H9 (cell line): ENCODE measurements at places on chromosomes 2 and 18.

DNA sequence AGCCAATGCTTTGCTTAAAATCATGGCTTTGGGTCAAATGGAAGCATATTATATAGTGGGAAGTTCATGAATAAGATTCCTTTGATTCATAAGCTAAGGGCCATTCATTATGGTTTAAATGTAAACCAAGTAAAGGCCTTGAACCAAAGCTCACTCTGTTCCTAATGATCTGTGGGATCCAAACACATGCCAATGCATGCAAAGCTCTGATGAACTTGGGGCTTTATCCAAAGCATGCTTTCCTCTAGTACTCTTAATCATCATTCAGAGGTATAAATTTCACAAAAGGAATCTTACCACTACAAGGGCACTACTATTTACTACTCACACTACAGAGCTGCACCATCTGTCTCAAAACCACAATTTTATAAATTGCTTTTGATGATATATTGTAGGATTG, 102.8 kb upstream of the RBMS1 start:
- no peak for DNase-seq

DNA sequence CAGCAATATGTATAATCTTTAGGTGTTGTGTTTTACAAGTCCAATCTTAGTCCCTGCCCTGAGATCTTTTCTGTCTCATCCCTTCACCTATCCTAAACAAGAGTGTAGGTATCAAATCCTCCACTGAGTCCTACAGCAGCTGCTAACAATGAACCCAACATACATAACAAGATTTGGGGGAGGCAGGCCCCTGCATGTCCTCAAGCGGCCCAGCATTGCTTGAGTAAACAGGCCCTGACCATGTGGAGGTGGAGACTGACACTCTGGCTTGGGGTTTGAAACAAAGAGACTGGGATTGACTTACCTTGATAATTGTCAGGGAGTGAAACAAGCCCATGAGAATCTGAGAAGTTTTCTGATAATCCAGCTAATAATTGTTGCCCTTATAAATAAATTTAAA, 213.4 kb downstream of the STK39 start:
- no peak for DNase-seq

GRCh38 chr18:41390309-41390708, 564.7 kb upstream of the PIK3C3 start:
- no peak for DNase-seq

DNA sequence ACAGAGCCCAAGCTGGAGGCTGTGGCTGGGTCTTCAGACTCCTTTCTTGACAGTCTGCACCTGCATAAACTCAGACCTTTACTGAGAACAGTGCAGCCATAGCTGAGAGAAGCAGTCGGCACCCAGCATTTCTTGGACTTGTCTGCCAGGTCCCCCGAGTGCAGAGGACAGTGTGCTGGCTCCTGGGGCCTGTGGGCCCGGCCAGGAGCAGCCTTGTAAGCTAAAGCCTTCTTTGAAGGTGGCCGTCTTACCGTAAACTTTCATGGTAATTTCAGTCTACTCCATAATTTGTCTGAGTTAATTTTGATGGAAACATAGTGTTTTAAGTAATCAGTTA, 70.9 kb downstream of the LRRFIP1 start:
- peak; percentile 14 for DNase-seq

DNA sequence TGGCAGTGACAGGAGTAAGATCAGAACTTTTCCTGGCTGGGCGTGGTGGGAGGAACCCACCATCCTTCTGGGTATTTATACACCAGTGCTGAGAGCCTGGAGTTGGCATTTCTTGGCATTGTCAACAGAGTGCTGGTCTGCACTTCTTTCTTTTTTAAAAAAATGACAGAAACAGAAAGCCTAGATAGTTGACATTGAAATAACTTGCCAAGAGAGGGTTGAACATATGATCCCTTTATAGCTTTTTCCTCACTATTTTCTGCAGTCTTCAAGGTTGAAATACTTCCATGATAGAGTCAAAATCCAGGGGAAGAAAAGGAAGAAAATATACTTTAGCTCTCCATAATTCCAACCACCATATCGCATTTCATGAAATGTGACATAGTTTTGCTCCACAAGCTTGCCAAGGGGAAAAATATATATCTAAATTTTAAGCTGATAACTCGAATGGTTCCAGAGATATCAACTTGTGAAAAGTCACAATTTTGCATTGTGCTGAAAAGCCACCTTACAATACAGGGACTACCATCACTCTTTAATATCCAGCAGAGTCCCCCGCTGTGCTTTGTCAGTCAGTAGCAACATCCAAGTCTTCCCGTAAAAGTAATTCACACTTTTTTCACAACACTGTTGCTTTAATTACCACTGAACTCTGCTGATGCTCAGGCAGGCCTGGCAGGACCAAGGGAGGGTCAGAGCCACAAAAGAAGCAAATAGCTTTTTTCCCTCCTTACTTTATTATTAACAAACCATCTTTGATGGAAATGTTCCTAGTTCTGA, 764.9 kb upstream of the FANCL start:
- no peak for DNase-seq

- peak; percentile 55 for DNase-seq
Measured at GRCh38 chr2:17148407-17149145, 369.7 kb downstream of the RAD51AP2 start.

DNA sequence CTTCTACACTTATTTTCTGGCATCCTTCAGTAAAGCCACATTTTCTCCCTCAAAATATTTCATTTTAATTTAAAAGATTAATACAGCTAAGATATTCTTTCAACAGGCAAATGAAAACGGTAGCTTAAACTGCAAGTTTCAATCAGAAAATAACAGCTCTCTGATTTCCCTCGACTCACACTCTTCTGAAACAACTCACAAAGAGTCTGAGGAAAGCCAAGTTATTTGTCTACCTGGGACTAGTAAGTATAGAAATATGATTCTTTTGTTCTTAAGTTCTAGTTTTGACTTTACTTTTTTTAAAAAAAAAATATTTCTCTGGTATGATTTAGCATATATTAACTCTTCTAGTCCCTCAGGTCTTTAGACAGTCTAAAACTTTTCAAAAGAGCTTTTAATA, 27.2 kb downstream of the CEP192 start:
- no peak for DNase-seq

DNA sequence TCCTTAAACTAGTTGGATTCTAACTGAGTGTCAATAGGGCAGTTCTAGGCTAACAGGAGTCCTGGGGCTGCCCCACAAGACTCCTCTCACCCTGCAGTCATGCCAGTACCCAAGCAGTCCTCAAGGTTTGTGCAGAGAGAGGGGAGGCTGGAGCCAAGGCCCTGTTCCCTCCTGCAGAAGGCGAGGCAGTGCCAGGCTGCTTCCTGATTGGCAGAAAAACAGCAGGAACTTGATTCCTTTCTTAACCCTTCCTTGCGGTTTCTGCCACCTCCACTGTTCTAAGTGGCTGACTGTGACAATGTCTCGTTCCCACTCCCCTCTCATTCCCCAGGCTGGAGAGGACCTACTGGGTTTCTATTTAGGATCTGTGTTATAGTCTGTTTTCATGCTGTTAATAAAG, 75.3 kb downstream of the LPIN1 start:
- no peak for DNase-seq

DNA sequence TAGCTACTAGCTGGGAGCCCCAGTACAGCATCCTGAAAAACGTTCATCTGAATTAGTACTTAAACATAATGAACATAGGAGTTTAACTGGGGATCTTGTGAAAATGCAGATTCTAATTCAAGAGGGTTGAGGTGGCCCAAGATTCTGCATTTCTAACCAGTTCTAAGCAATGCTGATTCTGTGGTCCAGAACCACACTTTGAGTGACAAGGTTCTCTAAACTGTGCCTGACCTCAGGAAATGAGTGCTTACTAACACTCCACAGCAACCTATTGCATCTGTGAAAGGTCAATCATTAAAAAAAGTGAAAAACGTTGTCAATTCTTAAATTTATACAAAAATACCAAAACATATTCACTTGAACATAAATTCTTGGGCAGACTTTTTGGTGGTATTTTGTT, 157.1 kb upstream of the ZFP36L2 start:
- no peak for DNase-seq

DNA sequence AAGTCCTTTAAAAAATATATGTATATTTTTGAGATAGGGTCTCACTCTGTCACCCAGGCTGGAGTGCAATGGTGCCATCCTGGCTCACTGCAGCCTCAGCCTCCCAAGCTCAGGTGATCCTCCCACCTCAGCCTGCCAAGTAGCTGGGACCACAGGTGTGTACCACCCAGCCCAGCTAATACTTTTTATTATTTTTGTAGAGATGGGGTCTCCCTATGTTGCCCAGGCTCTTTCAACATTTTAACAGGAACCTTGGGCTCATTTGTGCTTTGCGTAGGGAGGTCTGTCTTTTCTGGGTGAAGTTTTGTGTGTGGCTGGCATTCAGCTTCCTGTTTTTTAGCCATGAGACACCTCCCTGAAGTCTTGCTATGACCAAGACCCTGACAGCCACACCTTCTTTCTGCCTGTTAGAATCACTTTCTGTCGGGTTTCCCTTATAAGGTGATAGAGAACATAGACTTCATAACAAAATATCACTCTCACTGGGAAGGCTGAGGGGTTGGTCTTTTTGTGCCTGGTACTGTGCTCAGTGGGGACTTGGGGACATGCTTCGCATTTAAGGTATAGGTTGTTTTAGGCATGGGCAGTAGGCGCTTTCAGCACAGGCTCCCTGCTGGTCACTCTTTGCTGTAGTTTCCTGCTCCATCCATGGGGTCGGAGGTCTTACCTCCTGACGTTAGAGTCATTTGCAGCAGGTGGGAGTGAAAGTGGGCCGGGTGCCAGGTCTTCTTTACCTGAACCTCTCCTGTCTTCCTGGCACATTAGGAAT, 3.4 kb downstream of the RAB31 start:
- DNase-seq: no peak

DNA sequence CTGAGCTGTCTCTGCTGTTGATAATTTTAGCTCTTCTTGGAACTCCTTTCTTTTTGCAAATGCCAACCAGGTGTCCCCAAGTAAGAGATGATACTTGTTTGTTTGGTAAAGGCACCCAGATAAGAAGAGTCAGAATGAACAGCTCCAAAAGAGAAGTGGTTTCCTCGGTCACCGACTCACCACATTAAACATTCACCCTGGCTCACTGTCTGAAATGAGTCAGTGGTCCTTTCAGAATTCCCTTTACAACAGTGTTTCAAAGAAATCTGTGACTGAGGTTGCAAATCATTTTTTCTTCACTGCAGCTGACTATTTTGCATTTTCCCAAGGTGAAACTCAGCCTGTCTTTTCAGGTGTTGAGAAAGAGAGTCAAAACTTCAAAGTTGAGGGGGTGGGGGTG, 16.2 kb upstream of the CXCR4 start:
- DNase-seq: no peak

GRCh38 chr2:196875414-196875813, 51.1 kb downstream of the PGAP1 start:
- DNase-seq: no peak

DNA sequence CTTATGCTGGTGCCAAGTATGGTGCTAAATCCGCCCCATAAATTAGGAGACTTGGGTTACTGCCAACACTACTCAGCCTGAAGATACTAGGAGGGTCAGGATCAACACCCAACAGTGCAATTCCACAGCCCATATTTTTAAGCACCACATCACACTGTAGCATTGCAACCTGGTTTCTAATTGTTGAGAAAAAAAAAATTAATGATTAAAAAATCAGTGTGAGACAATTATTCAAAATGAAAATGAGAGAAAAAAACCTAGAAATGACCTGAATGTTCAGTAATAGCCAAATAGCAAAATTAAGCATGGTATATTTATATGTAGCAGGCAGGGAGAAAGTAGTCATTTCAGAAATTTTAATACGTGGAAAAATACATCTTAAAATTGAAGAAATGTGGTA, 29.2 kb upstream of the HNRNPLL start:
- no peak for DNase-seq

GRCh38 chr18:48923746-48924629, 26.8 kb downstream of the SMAD7 start:
- no peak for DNase-seq

DNA sequence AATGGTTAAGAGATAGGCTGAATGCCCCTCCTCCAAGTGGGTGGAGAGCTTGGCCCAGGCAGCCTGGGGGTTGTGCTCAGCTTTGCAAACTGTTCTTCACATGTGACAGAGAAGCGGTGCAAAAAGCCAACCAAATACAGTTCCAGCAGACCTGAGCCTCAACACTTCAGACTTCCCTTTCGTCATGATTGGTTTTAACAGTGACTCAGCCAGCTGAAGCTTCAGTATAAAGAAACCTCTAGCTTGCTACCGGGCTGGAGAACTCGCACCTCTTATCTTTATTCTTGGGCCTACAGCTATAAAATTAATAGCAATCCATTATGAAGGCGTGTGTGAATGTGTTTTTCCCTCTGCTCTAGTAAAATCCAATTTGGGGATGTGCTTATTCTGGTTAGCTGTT, 20.0 kb downstream of the SETBP1 start:
- no peak for DNase-seq

DNA sequence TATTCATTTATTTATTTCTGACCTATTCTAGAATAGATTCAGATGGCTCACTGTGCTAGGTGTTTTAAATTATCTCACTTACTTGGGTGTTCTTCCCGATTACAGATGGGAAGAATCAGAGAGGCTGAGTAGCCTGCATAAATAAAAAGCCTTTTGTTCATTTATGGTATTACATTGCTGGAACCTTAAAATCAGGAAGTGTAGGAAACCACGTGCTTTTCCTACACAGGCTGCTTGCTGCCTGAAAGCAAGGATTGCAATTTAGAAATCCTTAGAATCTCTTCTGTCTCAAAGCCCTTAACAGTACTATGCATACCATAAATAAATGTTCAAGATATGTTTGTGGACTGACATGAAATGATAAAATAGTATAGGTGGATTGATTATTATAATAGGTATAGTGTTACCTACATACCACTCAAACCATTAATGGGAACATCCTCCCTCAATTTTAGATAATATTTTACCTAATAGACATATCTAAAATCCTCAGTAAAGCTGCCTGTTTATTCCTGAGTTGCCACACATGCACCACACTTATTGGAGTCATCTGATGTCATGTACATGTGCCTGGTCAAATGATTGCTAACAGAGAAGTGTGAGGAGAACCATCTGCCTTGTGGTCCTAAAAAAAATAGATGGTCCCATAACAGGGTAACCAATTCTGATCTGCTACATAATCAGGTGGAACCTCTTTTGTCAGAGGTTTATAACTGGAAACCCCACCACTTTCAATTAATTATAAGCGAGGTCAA, 73.5 kb upstream of the C2orf15 start:
- DNase-seq: no peak

GRCh38 chr18:36387310-36387709, 89.8 kb downstream of the FHOD3 start:
- DNase-seq: no peak

GRCh38 chr2:10016001-10016801, 27.1 kb upstream of the KLF11 start:
- no peak for DNase-seq

DNA sequence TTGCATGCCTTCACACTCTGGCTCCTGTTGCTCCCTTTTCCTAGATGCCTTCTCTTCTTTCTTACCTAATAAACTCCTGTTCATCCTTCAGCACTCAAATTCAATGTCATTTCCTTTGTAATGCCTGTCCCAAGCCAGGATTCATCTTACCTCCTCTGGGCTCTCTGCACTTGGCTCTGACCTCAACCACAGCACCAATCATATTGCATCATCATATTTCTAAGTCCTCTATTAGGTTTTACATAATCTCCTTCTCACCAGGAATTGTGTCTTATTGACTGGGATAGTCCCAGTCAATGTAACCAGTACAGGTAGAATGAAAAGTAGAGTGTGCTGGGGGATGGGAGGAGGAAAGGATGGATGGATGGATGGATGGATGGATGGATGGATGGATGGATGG, 187.1 kb downstream of the NRP2 start:
- no peak for DNase-seq
